ENCODE measurements at places on chromosomes 4 and X.

DNA sequence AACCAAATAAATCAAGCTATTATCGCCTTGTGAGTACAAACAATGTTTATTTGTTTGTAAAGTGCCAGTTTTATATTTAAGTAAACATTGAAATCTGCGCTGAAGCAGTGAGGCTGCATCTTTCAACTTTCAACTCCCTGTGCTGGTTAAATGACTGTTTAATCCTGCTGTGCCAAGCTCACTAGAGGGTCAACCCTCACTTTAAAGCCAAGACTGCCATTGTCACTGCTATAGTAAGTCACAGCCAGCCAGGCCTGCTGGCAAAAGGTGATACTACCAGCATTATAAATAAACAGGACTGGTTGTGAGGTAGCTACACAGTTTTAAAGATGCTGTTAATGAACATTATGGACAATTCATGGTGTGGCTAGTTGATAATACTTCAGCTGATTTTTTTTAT lies 34.6 kb downstream of the EFHC2 start:
- DNase-seq: no peak

DNA sequence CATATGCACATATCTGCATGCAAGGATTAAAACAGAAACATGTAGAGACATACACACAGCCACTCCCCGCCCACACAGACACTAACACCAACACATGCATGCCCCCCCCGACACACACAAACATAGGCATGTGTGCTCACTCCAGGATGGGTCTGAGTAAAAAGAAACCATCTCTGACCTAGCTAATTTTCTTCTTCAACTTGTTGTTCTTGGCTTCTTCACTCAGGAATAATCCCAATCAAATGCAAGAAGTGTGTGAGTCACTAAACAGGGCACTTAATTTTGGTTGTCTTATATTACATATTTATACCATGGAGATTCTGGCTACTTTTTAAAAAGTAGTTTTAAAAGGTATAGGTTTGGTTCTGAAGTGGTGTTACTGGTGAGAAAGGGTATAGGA lies 28.3 kb downstream of the ENOX2 start:
- DNase-seq: peak; percentile 1

GRCh38 chr4:182144626-182145333 lies 98.4 kb upstream of the TENM3 start:
- peak; percentile 27 for DNase-seq

DNA sequence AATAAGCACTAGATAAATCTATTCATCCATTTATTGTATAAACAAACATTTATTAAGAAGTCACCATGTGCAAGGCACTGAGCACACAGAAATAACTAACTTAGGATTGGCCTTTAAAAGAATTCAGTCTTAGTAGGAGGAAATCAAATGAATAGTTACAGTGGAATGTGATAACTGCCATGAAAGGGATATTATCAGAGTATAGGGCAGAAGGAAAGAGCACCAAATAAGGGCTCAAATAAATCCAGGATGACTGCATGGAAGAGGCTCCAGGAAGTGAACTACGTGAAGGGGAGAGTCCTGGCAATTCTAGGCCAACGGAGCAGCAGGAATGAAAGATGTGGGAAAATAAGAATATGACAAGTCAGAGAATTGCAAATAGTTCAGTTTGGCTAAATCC lies 406.0 kb downstream of the INPP4B start:
- DNase-seq: no peak

- DNase-seq: no peak
Observed at GRCh38 chr4:189124791-189125190, 815.9 kb upstream of the FRG1 start.

DNA sequence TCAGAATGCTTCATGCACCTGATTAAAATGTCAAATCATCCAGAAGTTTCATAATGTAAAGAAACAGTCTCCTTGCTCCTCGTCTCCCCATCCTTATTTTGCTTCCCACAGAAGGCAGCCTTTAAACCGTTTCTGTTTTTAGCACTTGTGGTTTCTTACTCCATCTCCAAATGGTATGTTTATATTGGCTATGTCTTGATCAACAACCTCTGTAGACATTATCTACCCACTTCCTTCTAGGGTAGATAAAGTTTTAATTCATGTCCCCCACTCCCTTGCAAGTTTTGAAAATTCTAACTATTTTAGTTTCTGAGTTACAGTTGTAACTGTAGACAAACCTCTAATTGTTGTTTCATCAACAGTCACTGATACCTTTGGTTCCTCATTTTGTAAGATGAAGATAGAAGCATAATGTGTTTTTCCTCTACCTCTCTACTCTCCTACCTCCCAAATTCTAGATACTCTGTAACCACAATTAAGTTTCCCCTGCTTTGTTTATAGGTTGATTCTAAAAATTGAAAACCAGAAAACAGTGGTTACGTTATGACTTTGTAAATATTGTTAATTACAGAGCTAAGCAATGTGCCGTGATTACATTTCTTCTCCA lies 291.7 kb upstream of the GATB start:
- DNase-seq: no peak

- no peak for DNase-seq
Observed at GRCh38 chr4:132063829-132064228, 1085.3 kb upstream of the PCDH10 start.

DNA sequence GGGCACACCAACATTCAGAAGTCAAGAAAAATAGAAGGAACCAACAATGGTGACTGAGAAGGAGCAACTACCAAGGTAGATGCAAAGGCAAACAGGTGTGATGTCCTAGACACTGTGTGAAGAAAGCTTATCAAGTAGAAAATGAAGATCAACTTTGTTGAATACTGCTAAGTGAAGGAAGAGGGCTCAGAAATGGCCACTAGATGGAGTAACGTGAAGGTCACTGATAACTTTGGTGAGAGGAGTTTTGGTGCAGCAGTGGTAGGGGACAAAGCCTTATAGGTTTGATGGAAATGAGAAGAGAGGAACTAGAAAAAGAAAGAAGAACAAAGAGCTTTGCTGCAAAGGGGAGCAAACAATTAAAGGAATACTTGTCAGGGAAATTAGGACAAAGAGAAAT lies 23.5 kb downstream of the OTC start:
- DNase-seq: peak; percentile 28

DNA sequence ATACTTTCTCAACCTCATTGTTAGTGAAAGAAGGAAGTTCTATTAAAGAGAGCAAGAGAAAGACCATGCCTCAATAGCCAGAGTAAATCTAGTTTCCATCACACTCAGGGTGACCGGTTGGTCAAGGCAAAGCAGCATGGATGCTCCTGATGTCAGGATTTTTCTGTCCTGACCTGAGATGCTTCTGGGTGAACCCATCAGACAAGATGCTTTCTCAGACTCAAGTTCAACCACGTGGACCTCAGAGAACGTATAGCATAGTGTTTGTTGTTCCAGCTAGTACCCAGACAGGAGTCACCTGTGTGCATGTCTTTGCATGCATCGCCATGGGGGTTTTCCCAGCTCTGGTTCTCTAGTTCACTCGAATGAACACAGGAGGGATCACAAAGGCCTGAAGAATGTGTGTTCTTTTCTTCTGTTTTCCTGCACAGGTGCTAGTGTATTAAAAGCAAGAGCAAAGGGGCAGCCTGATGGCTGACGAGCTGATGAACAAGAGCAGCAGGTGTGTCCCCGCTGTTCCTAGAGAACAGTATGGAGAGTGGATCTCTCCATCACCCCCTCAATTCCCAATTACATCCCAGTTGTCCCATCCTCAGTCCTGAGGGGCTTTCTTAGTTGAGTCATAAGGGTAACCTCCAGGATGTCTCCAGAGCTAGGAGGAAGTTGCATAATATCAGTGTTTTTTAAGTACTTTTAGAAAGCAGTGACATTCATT lies 110.5 kb upstream of the ENPP6 start:
- DNase-seq: peak; percentile 99

GRCh38 chrX:1500701-1501624 lies 36.0 kb downstream of the P2RY8 start:
- no peak for DNase-seq

DNA sequence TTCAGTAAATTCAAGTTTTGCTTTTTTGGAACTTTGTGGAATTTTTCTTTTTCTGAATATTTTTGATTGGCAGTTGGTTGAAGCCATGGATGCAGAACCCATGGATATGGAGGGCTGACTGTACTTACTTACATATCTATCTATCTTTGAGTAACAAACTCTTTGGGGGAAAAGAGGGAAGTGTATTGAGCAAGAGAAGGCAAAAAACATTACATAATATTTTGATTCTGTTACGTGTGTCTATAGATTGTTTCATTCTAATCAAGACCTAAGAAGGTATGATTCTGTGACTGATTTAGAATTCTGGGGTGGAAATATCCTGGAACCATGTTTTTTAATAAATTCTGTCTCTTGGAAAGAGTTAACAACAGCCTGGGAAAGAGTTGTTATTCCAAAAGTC lies 31.5 kb downstream of the GRSF1 start:
- DNase-seq: no peak

DNA sequence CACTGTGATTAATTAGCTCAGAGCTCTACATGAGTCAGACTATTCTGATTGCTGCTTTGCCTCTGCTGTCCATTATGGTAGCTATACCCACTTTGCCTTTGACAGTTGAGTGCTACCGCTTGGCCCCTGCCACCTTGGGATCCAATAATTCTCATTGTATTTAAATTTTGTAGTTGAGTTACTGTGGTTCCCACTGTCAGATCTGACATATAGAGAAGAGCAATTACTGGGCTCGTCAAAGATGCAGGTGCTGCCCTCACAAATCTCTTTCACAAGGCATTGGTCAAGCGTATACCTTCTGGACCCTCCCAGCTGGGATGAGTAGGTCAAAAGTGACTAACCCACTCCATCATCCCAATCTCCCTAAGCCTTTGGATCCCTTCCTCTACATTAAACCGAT lies 18.3 kb upstream of the PRDM8 start:
- DNase-seq: no peak

DNA sequence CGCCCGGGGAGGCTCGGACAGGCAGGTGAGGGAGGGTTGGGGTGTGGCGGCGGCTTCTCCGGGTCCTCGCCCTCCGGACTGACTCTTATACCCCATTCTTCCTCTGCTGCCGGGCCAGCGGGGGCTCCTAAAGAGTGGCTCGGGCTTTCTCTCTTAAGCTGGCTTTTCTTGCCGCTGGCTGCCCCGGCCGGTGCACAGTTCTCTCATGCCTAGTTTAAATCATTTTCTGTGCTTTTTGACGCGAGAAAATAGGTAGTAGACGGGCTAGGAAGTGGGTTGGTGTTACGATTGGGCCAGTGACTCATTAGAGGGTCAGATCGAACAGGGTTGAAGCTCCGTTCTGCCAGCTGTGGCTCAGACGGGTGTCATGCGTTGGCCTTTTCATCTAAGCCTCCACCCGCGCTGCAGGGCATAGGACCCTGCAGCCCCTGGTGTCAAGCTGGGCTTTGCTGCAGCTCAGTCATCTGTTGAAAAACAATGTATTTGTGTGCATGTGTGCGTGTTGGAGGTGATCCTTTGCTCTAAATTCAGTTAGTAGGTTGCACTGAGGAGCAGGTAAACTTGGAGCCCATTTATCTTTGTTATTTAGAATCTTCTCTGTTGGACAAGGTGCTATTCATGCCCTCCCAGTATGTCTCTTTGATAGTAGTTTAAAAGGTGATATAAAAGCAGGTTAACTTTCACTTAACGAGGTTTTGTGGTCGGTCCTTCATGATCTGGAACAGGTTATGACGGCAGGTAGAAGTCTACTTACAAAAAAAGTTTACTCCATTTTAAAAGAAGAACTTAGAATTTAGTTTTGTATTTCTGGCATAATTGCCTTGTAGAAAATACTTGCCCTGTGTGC lies 802 bp downstream of the BMP2K start:
- DNase-seq: peak; percentile 86

DNA sequence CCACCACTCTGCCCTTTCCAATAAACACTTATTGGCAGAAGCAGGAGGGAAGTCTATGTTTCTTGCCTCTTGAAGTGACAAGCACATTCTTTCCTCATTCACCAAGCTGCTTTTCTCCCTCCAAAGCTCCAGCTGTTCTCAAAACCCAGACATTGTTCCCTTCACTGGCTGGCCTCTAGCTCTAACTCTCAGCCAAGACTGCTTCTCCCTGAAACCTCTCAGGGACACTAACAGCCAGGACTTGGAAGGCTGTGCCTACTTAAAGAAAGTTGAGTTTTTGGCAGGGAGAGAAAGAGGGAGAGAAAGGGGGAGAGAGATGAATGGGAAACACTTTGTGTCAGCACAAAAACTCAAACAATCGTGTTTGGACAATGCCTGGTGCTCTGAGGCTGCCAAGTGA lies 99.5 kb downstream of the COX18 start:
- no peak for DNase-seq

DNA sequence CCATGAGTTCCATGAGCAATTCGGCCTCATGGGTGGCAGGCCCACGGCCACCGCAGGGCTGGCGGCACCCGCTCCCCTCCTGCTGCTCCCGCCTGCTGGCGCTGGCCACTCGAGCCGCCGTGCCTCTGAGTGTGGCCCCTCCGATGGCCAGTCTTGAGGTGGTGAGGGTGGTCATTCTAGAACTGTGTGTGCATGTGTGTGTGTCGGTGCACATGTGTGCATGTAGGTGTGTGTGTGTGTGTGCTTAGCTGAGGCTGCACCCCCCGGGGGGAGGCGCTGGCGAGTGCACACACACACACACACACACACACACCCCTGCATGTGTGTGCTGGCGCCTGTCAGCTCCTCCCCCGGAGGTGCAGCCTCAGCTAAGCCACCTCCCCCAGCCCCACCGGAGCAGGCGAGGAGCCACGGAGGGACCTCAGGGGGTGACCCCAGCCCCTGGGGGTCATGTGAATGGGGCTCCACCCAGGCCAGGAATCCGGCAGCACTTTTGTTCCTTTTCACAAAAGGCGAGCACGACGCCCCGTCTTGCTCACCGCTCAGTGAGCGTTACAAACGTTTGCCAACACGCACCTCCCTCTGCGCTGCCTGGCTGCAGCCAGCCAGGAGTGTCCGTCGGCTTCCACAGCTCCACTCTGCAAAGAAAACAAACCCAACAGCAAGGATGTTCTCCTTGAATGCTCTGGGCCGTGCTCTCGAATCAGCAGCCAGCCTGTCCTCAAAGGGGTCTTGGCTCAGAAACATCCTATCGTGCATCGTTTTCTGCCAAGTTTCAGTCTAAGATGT lies 29.9 kb downstream of the FGFRL1 start:
- DNase-seq: peak; percentile 62

GRCh38 chrX:112164420-112164819 lies 81.8 kb upstream of the TRPC5 start:
- no peak for DNase-seq

DNA sequence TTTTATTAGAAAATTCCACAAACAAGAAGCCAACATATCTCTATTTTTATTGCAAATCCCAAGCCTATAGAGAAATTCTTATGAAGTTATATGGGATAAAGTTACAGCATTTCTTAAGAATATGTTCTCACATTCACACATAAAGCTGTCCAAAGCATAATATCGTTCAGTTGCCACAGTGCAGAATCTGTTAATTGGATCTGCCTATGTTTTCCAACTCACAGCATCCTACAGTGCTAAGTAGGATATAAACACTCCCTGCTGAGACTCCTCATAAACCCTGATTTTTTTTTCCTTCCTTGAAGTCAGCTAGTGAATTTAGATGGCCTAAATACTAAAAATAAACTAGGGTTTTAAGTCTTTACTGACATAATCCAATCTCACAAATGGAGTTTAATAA lies 307.9 kb downstream of the PDGFC start:
- DNase-seq: no peak

GRCh38 chr4:22707390-22707789 lies 14.7 kb downstream of the GBA3 start:
- DNase-seq: no peak
